ENCODE measurements at places on chromosomes 6 and 20.
A peak's percentile ranks its signal among the peaks of the same experiment; 100 is the strongest.

GRCh38 chr20:1102016-1102415 lies 16.4 kb upstream of the PSMF1 start:
- no peak for DNase-seq

GRCh38 chr20:22568872-22569344 lies 15.5 kb downstream of the FOXA2 start:
- DNase-seq = no peak

- DNase-seq = no peak
These were observed 31.1 kb downstream of the OSBPL2 start for GRCh38 chr20:62269378-62269777.

- DNase-seq = peak; percentile 19
These were observed 26.7 kb upstream of the TFAP2B start for GRCh38 chr6:50791900-50792508.

- DNase-seq = no peak
These were observed 126.4 kb upstream of the VGLL2 start for GRCh38 chr6:117138920-117139319.

- DNase-seq = no peak
These were observed 365.8 kb downstream of the SAMD5 start for GRCh38 chr6:147874322-147874721.

DNA sequence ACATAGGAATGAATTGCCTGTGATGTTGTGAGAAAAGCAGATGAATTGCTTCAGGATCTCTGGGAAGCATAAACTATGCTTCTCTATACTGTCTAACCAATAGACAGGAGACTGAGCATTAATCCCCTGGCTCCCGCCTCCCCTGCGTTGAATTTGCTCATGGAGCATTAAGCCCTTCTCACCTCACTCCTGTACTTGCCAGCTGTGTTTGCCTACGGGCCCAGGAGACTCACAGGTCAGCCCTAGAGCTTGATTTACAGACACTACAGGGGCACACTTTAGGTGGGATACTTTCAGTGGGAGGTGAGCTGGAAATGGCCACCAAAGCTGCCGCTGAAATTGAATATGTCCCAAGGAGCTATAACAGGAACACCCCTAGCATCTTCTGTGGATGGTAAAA lies 418.7 kb downstream of the CBLN4 start:
- no peak for DNase-seq

DNA sequence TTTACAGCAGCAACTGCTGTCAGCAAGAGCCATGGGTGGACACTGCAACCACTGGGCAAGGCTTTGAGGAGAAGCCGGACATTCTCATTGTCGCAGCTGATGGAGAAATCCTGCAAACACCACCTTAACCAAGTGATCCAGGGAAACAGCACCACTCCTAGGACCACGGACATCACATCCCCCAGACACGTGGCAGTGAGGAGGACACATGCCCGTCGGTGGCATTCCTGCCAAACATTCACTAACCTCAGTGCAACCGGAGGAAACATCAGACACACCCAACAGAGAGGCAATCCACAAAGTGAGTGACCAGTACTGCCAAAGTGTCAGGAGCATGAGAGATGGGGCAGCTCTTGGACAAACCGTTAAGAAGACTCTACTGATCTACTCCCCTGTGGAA lies 16.6 kb upstream of the IRF4 start:
- no peak for DNase-seq

- DNase-seq = peak; percentile 7
These were observed 340.2 kb downstream of the HACE1 start for GRCh38 chr6:104519566-104519965.

- no peak for DNase-seq
These were observed 10.3 kb downstream of the CUL7 start for GRCh38 chr6:43043310-43043709.

DNA sequence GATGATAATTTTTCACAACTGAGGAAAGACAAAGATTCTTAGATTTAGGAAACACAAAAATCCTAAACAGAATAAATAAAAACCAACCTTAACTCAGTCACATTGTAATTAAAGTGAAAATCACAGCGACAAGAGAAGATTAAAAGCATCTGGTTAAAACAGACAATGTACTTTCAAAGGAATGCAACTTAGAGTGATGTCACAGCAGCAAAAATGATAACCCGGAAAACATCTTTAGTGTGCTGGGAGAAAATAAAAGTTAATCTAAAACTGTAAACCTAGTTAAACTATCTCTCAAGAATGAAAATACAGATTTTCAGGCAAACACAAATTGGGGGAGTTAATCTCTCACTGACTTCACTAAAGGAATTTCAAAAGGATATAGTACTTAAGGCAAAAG lies 76.8 kb upstream of the OGFRL1 start:
- DNase-seq = no peak

- DNase-seq = no peak
These were observed 379.9 kb downstream of the C6orf118 start for GRCh38 chr6:164929408-164929977.

DNA sequence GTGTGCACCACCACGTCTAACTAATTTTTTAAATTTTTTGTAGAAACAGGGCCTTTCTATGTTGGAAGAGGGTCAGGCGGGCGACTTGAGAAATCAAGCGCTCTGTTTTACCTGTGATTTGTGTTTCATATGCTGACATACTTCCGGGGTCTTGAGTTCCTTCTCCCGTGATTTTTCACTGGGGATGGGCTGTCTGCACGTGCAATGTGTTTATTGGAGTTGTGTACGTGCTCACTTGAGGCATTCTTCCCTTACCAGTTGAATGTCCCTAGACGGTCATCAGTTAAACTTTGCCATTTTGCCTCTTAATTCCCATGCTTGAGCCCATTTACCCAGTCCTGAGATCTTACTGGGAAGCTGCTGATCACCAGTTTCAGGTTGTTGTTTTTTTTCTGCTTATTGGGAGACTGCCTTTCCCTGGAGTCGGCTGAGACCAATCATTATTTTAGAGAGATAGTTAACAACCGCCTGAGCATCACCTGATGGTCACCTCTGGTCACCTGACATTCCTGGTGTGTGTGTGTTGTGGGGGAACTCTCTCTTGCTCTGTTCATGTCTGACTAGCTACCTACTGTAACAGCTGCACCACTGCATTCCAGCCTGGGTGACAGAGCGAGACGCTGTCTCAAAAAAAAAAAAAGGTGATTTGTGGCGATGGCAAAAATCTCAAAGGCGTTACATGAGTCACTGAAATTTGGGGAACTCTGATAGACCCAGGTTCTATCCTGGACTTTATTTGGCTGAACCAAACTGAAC lies 34.8 kb upstream of the NCOA3 start:
- DNase-seq = no peak

- no peak for DNase-seq
These were observed at the start of gene PCSK2 for GRCh38 chr20:17226410-17227218. PCSK2 (plus strand) TSS chr20:17227040; CDS start chr20:17227306, 266 bp downstream.

DNA sequence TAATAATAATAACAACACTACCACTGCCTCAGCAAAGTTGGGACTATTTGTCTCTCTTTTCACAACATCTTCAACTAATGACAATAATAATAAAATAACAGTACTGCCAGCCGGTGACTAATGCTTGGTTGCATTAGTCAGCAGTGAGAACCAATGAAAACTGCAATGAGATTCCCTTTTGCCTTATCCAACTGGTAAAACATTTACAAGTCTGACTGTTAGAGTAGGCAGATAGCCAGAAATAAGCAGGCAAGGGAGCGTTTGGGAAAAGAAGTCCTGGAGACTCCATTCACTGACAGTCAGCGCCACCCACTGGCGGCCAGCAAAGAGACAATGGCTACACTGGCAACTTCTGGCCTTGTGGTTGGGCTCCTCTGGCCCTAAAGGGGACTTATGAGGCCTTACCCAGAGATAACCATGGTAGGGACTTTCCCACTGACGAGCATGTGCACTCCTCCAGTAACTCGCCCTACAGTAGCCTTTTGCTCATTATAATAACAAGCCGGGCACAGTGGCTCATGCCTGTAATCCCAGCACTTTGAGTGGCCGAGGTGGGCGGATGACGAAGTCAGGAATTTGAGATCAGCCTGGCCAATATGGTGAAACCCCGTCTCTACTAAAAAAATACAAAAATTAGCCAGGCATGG lies 3.4 kb upstream of the NSFL1C start:
- peak; percentile 93 for DNase-seq

DNA sequence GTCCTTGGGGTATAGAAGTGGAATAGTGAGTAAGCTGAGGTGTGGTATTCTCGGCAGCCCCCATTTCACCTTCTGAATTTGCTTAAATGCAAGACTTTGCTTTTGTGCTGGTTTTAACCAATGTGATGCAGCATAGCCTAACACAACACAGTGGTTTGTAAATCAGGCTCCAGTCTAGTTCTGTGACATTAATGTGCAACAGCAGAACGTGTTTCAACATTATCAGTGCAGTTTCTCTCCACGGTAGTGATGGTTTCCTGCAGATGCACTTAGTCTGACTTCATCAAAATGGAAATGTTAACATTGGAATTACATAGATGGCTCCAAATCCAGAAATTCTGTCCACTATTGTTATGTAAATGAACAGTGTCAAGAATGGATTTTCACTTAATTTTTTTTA lies 139.5 kb downstream of the ZFAND3 start:
- no peak for DNase-seq

- no peak for DNase-seq
These were observed 191.7 kb downstream of the SMOC2 start for GRCh38 chr6:168632694-168633093.

DNA sequence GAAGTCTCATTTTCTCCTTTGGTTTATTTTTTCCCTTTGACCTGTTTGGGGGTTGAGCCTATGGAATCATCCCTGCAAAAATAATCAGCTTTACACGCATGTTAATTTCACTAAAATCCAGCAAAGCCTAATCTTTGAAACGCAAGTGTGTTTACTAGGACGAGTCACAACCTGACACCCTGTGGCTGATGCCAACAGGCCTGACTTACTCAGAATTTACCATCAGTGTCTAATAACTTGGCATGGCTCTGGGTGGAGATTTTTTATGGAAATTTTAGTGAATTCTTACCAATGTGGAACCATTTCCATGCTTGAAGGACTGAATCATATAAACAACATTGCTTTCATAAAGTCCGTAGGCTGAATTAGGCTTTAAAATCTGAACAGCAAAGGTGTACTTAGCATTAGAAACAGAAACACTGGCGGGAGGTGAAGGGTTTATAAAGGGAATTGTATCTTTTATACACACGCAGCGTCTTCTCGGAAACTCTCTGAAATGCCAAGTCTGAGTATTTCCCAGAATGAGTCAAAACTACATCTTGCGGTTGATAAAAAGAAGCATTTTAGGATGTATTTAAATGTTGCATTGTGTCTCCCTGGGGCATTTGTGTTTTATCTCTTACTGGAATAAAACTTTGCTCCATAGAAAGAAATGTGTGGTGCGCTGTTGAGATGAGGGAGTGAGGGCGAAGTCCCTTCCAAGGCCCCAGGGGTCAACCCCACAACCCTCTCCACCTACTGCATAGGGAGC lies 81.2 kb downstream of the DACT2 start:
- DNase-seq = no peak

DNA sequence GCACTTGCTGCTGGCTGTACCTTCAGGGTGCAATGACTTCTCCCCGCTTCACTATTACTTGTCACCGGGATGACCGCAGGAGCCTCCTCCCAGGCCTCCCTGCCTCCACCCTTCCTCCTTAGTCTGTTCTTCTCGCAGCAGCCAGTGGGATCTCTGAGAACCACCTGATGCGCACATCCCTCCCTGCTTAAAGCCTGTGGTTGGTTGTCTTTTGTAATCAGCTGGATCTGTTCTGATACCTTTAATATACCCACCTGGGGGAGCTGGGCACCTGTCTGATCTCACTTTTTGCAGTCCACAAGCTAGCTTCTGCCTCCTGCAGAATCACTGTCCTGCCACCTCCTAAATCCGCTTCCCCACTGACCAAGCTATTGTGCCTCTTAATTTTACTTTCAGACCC lies 34.6 kb downstream of the TOX2 start:
- no peak for DNase-seq

DNA sequence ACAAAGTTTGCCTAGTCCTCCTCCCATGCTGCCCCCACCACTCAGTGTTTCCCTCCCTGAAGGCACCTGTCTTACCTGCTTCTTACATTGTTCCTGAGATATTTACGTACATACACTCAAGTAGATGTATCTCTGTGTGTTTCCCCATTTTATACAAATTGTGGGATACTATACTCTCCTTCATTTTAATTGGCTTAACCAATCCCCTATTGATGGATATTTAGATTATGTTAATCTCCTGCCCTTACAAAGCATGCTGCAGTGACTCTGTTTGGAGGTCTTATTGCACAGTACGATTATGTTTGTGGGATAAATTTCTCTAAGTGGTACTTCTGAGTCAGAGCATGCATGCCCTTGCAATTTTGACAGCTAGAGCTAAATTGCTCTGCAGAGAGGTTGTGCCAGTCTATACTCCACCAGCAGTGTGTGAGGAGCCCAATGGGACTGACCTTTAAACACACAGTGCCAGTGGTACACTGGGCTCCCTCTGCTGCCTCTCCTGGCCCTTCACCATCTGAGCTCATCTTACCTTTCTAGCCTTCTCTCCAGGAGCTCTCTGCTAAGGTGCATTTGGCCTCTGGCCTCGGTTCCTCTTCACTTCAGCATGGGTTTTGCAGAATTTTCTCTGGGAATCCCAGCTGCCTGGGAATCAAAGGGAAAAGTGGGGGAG lies 57.4 kb downstream of the LYRM2 start:
- DNase-seq = no peak

DNA sequence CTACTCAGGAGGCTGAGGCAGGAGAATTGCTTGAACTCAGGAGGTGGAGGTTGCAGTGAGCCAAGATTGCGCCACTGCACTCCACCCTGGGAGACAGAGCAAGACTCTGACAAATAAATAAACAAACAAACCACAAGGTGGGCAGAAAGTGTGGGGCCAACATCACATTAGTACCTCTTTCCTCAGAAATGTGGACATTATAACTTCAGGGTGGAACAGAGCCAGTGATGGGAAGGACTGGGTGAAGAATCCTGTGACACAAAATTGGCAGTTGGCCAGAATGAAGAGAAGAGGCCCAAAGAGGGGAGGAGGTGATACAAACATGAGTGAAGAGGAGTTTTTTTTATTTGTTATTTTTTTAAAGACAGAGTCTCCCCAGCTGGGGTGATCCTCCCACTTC lies 50.6 kb downstream of the NUP153 start:
- peak; percentile 19 for DNase-seq

GRCh38 chr20:53081916-53082863 lies 110.0 kb downstream of the TSHZ2 start:
- DNase-seq = no peak

DNA sequence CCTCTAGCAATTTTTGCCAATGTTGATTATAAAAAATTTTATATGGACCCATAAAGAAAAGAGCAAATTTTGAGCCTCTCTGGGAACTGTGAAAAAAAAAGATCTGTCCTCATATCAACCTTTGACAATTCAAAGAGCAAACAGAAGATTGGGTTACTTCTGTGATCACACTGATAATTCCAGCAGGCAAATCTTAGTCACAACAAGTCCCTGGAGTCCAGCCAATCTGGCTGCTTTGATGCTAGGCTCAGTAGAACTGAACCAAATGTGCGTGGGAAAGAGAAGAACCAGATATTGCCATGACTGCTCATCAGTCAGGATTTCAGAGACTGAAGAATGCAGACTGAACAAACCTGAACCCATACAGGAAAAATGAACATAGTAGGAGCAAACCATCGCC lies 438.4 kb upstream of the FLRT3 start:
- no peak for DNase-seq

GRCh38 chr20:53138454-53139262 lies 166.5 kb downstream of the TSHZ2 start:
- DNase-seq = no peak

Data from suppressor macrophage (primary cell).